Stimulated activated CD4-positive, alpha-beta T cell treated with anti-CD3 and anti-CD28 coated beads, Interleukin-4, amount 100 ng/mL, for 48 hours (primary cell): ENCODE measurements at places on chromosomes 1 and 21.

- no peak for DNase-seq
Observed at GRCh38 chr1:56331207-56331891, 248.0 kb downstream of the PLPP3 start.

DNA sequence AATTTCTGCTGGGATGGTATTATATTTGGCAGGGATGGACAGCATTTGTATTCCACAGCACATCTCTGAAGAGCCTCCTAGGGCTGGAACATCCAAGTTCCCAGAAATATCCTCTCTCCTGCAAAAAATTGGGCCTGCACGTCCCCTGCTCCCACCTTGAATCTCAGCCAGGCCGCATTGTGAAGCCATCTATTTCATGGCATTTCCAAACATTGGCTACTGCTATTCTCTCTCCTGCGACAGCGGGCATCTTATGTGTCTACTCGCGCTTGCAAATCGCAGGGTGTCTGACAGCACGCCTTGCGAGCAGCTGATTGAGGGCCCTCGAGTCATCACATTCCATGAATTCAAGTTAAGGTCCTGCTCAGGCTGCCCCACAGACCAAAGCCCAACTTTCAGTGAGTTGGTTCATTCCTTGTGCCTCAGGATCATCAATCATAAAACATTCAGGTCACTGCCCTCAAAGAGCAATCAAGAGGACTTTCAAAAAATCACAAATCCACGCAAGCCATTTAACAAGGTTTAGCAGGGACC, 15.8 kb downstream of the RGS8 start:
- no peak for DNase-seq

- DNase-seq = no peak
Observed at GRCh38 chr1:233246965-233247364, 48.6 kb downstream of the PCNX2 start.

- no peak for DNase-seq
Observed at GRCh38 chr1:215923129-215923824, 356.2 kb downstream of the KCTD3 start.

DNA sequence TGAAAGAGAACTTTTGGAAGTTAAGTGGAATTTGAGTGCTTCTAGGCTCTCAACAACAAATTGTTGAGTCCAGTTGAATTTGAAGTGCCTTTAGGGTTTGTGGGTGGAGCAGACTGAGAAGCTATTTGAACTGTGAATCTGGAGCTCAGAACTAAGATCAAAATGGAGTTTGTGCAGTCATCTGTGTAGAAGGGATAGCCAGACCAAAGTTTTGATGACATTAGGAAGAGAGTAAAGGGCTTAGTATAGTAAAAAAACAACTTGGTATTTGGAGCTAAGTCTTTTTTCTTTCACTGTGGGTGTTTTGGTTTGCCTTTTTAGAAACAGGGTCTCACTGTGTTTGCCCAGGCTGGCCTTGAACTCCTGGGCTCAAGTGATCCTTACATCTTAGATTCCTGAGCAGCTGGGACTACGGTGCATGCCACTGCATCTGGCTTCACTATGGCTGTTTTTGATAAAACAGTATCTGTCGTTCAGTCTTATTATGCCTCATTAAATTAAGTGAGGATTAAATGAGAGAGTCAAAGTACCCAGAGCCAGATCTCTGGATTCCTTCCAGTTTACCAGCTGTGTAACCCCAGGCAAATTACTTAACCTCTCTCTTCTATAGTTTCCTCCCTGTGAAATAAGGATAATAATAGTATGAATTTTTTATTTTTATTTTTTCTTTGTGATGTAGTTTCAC, 20.0 kb downstream of the HDAC1 start:
- DNase-seq = no peak
